Stromal cell of bone marrow (primary cell): ENCODE measurements at places on chromosomes 16 and 17.

DNA sequence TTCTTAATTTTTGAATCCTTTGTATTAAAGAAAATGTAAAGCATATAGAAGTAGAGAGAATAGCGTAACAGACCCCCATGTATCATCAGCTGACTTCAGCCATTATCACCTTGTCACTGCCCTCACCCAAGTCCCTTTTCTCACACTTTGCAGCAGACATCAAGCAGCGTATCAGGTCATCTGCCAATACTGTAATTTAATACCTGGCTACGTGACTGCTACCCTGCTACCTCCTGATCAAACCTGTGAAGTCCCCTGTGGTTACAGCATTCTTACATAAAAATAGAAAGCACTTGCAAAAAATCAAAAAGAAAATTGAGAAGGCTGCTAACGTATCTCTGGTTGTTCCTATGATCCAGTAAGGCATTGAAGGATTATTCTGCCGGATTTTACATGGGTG lies 96.4 kb downstream of the PLCG2 start:
- DNase-seq, result no peak

DNA sequence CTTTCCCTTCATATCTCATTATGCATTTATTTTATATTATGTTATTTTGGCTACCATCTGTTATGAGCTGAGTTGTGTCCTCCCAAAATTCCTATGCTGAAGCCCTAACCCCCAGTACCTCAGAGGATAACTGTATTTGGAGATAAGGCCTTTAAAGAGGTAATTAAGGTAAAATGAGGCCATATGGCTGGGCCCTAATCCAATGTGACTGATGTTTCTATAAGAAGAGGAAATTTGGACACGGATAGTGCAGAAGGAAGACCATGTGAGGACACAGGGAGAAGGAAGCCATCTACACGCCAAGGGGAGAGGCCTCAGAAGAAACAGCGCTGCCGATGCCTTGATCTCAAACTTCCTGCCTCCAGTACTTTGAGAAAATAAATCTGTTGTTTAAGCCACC lies 557.7 kb upstream of the CDH5 start:
- DNase-seq, result no peak

- no peak for DNase-seq
These were observed 73.3 kb downstream of the PLCG2 start for GRCh38 chr16:81852347-81852746.

GRCh38 chr17:82890339-82890730 lies 50.5 kb upstream of the ZNF750 start:
- no peak for DNase-seq

- DNase-seq, result no peak
These were observed 493.1 kb downstream of the SHISA9 start for GRCh38 chr16:13394488-13394887.
